ENCODE measurements at places on chromosomes 7 and 10. TPM values are rescaled to one million over a fixed set of nuclear protein-coding genes. Genes with fewer than 3 reads are reported as not detected.

The MKX gene
- not detected for total RNA-seq

The SLC26A5 gene
- not detected for total RNA-seq

DNA sequence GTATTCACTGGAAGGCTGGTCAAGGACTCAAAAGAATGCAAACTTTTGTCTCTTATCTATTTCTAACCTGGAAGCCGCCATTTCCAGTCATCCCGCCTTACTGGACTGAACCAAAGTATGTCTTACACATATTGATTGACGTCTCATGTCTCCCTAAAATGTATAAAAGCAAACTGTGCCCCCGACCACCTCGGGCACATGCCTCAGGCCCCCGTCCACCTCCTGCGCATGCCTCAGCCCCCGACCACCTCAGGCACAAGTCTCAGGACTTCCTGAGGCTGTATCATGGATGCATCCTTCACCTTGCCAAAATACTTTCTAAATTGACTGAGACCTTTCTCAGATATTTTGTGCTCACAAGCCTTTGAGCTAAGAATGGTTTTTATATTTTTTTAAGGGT, 148.6 kb downstream of the PTPRN2 start:
- H3K36me3 ChIP-seq = peaks cover 10% of the 10 kb centered on the region
- H3K27me3 ChIP-seq = peaks cover 22% of the 10 kb centered on the region
- no peak for DNase-seq
- no peak overlapping the region for H3K27ac ChIP-seq

GRCh38 chr10:72461085-72461484, 106.4 kb upstream of the DNAJB12 start:
- no peak for DNase-seq
- H3K4me1 ChIP-seq = peaks cover 10% of the 10 kb centered on the region
- no peaks in the 10 kb centered on the region for H3K27me3 ChIP-seq

The MAT1A gene
- total RNA-seq = 0.11 TPM

GRCh38 chr10:6881987-6882386, 301.9 kb upstream of the PRKCQ start:
- H3K27ac ChIP-seq = no peak overlapping the region
- no peak overlapping the region for H3K4me3 ChIP-seq
- no peaks in the 10 kb centered on the region for H3K27me3 ChIP-seq
- no peaks in the 10 kb centered on the region for H3K36me3 ChIP-seq
- H3K4me1 ChIP-seq = peaks cover 4% of the 10 kb centered on the region

The MMP21 gene
- not detected for total RNA-seq

The GNAT3 gene
- not detected for total RNA-seq

The FBXO24 gene
- 0.61 TPM for total RNA-seq

DNA sequence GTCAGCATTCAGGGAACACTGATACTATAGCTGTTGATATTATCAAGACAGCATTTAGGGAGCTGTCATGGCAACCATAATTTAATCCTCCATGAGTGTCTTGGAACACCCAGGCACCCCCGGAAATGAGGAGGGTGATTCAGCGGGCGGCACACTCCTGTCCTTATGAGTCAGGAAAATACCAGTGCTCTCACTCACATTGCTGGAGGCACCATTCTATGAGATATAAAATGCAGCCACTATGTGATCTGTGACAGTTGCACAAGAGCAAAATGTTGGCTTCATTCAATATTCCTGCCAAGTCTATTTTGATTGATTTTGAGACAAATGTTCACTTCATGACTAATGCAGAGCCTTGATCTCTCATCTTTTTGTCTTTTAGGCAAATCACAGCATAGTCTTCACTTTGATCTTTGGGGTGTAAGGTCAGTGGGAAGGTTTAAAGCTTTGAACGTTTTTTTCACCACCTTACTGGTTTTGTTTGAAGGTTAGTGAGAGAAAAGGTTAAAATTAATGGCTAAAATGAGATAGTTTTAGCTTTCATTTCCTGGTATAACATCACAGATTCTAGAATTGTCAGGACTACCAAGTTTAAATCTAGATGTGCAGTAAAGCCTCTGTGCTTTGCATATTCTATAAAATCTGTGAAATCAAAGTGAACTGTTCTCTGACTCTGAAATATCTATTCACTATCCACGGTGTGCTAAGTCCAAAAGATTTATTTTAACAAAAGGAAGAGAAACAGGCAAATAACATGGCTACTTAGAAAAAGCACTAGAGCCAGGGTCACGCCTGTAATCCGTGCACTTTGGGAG, 12.4 kb upstream of the ARHGAP12 start:
- peaks cover 43% of the 10 kb centered on the region for H3K4me1 ChIP-seq
- H3K4me3 ChIP-seq = no peak overlapping the region
- no peaks in the 10 kb centered on the region for H3K27me3 ChIP-seq

- H3K4me1 ChIP-seq = peaks cover 36% of the 10 kb centered on the region
- H3K27ac ChIP-seq = no peak overlapping the region
- peaks cover 9% of the 10 kb centered on the region for H3K36me3 ChIP-seq
- no peak for DNase-seq
Observed at GRCh38 chr10:73774637-73775036, 7.2 kb upstream of the CHCHD1 start.

DNA sequence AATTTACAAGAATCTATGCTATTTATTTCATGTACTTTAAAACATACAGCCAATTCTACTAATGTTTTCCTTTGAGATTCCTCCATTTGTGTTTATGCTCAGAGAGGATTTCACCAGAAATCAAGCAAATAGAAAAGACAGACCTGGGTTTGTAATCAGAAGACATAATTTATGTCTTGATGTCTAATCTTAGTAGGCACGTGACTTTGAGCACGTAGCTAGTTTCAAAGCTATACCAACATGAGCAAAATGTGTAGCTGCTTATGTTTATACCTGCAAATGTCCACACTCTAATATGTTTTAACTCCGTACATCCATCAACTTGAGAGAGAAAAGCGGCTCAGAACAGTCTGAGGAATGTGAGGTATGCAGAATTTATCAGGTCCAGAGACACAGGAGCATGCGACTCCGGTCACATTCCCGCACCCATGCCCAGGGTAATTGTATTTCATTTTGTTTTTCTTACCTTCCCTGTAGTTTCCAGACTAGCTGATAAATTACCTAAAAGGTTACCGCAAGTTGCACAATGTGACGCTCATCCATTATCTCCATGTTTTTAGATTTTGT, 40.0 kb downstream of the SVOPL start:
- no peak overlapping the region for H3K4me3 ChIP-seq
- no peaks in the 10 kb centered on the region for H3K36me3 ChIP-seq
- peaks cover 3% of the 10 kb centered on the region for H3K27me3 ChIP-seq

- H3K4me3 ChIP-seq = no peak overlapping the region
- no peak overlapping the region for H3K27ac ChIP-seq
- no peak for DNase-seq
- no peaks in the 10 kb centered on the region for H3K36me3 ChIP-seq
Observed at GRCh38 chr10:50604809-50605208, 18.9 kb downstream of the SGMS1 start.

- peaks cover 8% of the 10 kb centered on the region for H3K4me1 ChIP-seq
- H3K27me3 ChIP-seq = peaks cover 32% of the 10 kb centered on the region
- H3K4me3 ChIP-seq = no peak overlapping the region
- no peaks in the 10 kb centered on the region for H3K36me3 ChIP-seq
- DNase-seq = no peak
Observed at GRCh38 chr10:9302140-9302746, 1247.8 kb downstream of the GATA3 start.

The TMEM196 gene
- total RNA-seq = 0.55 TPM

The CFAP58 gene
- total RNA-seq = 0.44 TPM

The GALNT17 gene
- total RNA-seq = 10.4 TPM
